Tibial nerve (tissue), 4 donors: ENCODE measurements at places on chromosomes 16 and 17. TPM values are rescaled to one million over a fixed set of nuclear protein-coding genes. Genes with fewer than 3 reads are reported as not detected.

- H3K4me1 ChIP-seq = peaks cover 13% of the 10 kb centered on the region
- H3K4me3 ChIP-seq = no peak overlapping the region
- DNase-seq = no peak
- no peak overlapping the region for H3K27ac ChIP-seq
- H3K27me3 ChIP-seq = no peaks in the 10 kb centered on the region
Measured at GRCh38 chr16:56206951-56207350, 15.7 kb downstream of the GNAO1 start.

DNA sequence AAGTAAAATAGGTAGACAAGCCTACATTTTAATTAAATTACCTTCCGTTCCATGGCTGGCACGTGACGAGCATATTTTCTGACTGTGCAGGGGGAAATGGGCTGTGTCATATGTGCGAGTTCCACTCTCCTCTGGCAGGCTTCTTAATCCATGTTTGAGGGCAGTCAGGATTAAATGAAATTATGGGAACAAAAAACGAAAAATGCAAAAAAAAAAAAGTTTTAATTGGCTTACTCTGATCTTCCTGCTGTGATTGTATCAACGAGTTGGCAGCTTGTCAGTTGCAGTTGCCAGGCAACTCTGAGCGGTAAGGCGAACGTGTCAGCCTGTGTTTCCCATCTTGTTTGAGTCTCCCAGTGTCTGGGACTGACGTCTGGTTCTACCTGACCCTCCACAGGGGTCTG is 302.9 kb upstream of the XYLT1 start:
- no peak for DNase-seq
- no peaks in the 10 kb centered on the region for H3K27me3 ChIP-seq
- H3K36me3 ChIP-seq = no peaks in the 10 kb centered on the region
- H3K27ac ChIP-seq = no peak overlapping the region

DNA sequence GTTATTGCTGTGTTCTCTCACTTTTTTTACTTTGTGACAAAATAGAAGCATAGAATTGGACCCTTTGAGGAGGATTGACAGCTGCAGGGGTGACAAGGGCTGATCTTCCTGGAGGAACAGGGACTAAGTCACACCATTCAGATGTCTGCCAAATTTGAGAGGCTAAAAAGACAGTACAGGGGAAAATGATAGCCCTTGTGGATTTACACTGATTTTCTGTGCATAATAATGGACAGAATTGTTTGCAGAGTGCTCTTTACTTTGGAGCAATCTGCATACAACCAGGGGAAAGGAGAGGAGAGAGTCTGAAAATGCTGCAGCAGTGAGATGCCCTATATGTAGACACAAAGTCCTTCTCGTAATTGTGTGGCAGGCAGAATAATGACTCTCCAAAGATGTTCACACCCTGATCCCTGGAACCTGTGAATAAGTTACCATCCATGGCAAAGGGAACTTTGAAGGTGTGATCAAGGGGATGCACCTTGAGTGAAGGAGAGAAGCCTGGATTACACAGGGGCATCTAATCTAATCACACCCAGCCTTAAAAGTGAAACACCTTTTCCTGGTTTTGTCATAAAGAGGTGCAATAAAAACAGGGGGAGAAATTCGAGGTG is 221.4 kb upstream of the CPHXL start:
- no peak overlapping the region for H3K4me3 ChIP-seq
- DNase-seq = no peak
- H3K4me1 ChIP-seq = no peaks in the 10 kb centered on the region
- H3K36me3 ChIP-seq = no peaks in the 10 kb centered on the region

DNA sequence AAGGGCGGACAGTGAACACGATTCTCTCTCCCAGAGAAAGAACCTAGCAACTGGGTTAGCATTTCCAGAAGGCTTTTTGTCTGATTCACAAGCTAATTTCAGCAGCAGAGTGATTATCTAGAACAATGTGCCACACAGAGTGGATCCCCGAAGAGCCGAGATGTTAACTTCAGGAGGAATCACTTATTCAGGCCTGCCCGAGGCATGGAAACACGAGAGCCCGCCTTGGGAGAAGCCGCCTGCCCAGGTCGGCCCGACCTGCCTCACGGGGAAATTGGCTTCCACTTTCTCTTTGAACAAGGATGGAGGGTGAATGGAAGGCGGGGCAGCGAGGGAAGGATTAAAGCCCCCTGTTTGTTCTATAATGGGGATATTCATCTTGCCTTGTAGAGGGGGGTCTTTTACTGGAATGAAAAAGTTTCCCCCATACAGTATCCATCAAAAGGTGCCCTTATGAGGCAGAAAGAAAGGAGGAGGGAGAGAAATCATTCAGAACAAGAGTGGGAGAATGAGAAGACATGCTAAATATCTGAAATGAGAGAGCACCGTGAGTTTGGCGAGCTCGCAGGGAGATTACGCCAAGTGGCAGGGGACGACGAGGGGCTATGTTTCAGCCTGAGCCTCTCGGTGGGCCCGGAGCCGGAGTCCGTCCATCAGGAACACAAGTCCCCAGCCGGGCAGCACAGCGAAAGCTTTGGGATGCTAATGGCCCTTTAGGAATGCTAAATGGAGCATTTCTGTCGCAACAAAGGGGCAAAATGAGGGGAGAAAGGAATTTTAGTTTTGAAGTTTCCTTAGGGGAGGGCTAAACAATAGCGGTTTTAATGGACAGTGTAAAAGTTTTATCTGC is 33.0 kb downstream of the NTN1 start:
- no peak for DNase-seq
- H3K4me1 ChIP-seq = no peaks in the 10 kb centered on the region
- no peak overlapping the region for H3K4me3 ChIP-seq
- H3K27me3 ChIP-seq = no peaks in the 10 kb centered on the region

- H3K4me1 ChIP-seq = no peaks in the 10 kb centered on the region
- no peaks in the 10 kb centered on the region for H3K27me3 ChIP-seq
- H3K27ac ChIP-seq = no peak overlapping the region
- H3K36me3 ChIP-seq = no peaks in the 10 kb centered on the region
- DNase-seq = no peak
Measured at GRCh38 chr17:29835435-29836351, 94.3 kb downstream of the SSH2 start.

DNA sequence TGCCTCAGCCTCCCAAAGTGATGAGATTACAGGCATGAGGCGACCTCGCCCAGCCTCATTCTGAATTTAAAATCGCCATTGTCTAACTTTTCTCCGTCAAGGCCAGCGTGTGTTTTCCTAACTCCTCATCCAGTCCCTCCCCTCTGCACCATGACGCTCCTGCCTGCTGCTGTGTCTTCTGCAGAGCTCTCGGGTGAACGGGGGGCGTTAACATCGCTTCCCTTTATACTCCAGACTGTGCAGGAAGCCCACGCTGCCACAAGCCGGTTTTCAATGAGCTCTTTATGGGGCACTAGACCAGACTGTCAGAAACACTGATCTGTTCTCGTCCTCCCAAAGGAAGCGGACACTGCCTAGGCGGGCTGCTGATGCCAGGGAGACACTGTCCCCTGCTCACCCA is 13.2 kb downstream of the AANAT start:
- peaks cover 21% of the 10 kb centered on the region for H3K4me1 ChIP-seq
- H3K36me3 ChIP-seq = peaks cover 6% of the 10 kb centered on the region
- H3K27ac ChIP-seq = peak overlapping the region; percentile 89
- no peak overlapping the region for H3K4me3 ChIP-seq

The TUBB3 gene
- 3.5 TPM for total RNA-seq

The AANAT gene
- total RNA-seq = not detected

The PRR35 gene
- total RNA-seq = not detected
